ENCODE measurements at places on chromosomes 5 and 9. TPM values are rescaled to one million over a fixed set of nuclear protein-coding genes. Genes with fewer than 3 reads are reported as not detected.

GRCh38 chr9:114985959-114986501, 55.6 kb upstream of the TNFSF8 start:
- no peak for DNase-seq

DNA sequence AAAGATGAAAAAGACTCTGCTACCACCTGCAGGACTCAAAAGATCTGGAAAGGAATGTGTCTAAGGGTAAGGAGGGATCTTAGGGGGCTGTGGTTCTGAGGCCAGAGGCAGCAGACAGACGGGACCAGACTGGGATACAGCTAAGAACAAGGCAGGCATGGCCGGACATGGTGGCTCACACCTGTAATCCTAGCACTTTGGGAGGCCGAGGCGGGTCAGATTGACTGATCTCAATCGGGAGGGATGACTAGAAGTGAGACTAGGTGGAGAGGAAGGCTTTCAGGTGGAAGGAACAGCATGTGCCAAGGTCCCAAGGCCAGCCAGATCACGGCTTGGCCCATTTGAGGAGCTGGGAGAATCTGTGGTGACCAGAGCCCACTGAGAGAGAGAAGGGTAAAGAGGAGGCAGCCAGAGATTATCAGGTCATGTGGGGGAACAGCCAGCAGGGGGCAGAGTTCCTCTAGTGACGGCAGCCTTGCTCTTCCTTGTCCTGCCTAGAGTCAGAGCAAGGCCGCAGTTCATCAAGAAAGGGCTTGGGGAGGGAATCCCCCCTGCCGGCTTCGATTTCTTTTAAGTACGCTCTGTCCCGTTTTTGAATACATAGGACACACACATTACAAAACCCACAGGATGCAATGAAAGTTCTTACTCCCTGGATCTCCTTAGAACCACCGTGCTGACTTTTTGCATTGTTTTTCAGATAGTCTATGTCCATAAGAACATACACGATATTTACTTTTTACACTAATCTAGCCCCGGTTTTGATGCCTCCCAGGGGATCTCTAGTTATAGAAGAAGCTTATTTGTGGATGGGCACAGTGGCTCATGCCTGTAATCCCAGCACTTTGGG, 2.6 kb upstream of the OLFML2A start:
- DNase-seq: peak; percentile 66

- peak; percentile 94 for DNase-seq
Observed at GRCh38 chr5:91379914-91380490, 3.1 kb downstream of the ARRDC3 start.

GRCh38 chr5:125190232-125191087, 444.0 kb upstream of the ZNF608 start:
- DNase-seq: no peak

GRCh38 chr9:93613791-93614190, 37.4 kb downstream of the PHF2 start:
- DNase-seq: no peak

GRCh38 chr9:96420468-96421219, 2.5 kb upstream of the ZNF367 start:
- no peak for DNase-seq

Gene ANKRD20A1
- 2.2 TPM for total RNA-seq

Gene PITX1
- 0.33 TPM for total RNA-seq

Gene PCDHAC2
- 2.1 TPM for total RNA-seq

Gene PCDHA1
- total RNA-seq: not detected

Gene CDX1
- 1.3 TPM for total RNA-seq

Gene EGFL7
- total RNA-seq: 138 TPM

GRCh38 chr9:22117511-22118384, 108.6 kb upstream of the CDKN2B start:
- no peak for DNase-seq

GRCh38 chr5:129664336-129664937, 83.5 kb upstream of the MINAR2 start:
- no peak for DNase-seq

- DNase-seq: no peak
Observed at GRCh38 chr5:160628619-160628968, 206.9 kb downstream of the PTTG1 start.

- DNase-seq: no peak
Observed at GRCh38 chr5:138775034-138775433, 21.8 kb downstream of the CTNNA1 start.

GRCh38 chr5:180046656-180047055, 24.9 kb downstream of the RNF130 start:
- no peak for DNase-seq

GRCh38 chr9:93826209-93826608, 128.9 kb downstream of the BARX1 start:
- no peak for DNase-seq

All from breast epithelium (tissue), 4 donors.